ENCODE measurements at places on chromosomes 11 and 22.

GRCh38 chr11:106925245-106925644, 93.0 kb downstream of the GUCY1A2 start:
- DNase-seq = no peak

DNA sequence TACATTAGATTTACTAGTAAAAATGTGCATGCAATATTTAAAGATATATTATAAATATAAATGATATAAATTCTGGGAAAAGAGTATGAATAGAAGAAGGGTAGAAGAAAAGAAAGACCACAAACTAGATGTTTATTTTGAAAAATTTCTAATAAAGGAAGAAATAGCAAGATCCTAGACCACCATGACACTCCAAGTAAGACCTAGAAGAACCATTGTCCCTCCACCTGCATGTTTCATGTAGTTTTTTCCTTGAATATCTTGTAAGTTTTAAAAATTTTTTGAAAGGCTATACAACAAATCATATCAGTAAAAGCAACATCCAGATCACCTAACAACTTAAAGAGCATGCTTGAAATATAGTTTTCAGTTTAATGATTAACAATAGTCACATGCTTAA, 46.8 kb downstream of the ARHGAP32 start:
- DNase-seq = no peak

DNA sequence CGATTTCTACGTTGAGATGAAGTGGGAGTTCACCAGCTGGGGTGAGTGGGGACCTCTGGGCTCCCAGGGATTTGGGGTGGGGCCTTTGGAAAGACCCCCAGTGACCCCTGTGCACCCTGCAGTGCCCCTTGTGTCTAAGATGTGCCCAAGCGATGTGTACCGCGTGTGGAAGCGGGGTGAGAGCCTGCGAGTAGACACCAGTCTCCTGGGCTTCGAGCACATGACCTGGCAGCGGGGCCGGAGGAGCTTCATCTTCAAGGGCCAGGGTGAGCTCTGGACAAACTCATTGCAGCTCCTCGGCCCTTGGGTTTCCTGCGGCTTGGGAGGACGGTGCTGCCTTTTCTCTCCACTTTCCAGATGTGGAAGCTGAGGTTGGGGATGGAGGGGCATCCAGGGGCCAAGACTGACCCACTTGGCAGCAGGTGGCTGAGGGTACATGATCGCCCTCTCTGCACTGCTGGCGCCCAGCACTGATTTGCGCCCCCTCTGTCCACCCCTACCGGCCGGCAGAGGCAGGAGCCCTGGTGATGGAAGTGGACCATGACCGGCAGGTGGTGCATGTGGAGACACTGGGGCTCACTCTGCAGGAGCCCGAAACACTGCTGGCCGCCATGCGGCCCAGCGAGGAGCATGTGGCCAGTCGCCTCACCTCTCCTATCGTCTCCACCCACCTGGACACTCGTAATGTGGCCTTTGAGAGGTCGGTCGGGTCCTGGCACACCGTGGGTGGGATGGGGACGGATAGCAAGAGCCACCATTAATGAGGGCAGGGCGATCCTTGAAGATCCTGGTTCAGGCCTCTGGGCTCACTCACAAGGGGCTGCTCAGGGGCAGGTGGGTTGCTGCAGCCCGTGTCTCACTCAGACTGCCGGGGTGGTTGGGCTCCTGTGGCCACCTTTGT, 2.6 kb downstream of the ANKRD13D start:
- no peak for DNase-seq

- no peak for DNase-seq
Observed at GRCh38 chr11:100727410-100727809, 40.3 kb downstream of the ARHGAP42 start.

GRCh38 chr11:43914466-43914865, 28.0 kb upstream of the C11orf96 start:
- DNase-seq = no peak

GRCh38 chr22:37091994-37092393, 17.5 kb downstream of the TMPRSS6 start:
- no peak for DNase-seq

DNA sequence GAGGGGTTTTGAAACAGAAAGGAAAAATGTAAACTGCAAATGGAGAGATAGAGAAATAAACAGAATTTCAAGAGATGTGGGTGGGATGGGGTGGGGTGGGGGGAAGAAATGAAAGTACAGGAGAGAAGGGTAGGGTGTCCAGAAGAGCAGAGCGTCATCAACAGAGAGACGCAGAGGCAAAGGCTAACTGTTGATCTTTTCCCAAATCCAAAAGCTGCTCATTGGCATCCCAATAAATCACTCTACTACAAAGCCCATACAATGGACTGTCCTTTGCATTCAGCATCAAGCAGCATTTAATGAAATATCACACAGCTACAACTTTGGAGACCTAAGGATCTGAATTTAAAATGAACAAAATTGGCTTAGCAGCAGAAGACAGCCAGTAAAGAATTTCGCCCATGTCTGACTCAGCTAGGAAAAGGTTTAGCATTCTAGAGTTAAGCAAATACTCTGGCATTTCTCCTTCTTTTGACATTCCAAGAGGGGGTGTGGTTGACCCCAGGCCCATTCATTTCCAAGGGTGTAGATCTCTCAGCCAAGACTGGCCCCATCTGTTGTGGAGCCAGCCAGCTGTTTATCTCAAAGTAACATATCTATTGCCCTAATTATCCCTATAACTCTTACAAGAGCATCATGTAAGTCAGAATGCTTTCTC, 1.5 kb downstream of the RAB30 start:
- no peak for DNase-seq
